HT-29 (cell line): ENCODE measurements at places on chromosomes 4 and X. TPM values are rescaled to one million over a fixed set of nuclear protein-coding genes. Genes with fewer than 3 reads are reported as not detected.

Gene VSIG1
- total RNA-seq: 0.26 TPM in 1 of 2 replicates, not detected in the other

Gene SNCA
- total RNA-seq: not detected in 2 replicates

Gene MAGEB2
- not detected in 2 replicates for total RNA-seq

Gene NPNT
- 25.7 and 35.4 TPM in 2 replicates for total RNA-seq

Gene DMRTC1
- not detected in 2 replicates for total RNA-seq

Gene ZBTB33
- total RNA-seq: 6.1 TPM in 2 replicates

Gene KLHL13
- total RNA-seq: 0.13 and 0.89 TPM in 2 replicates

DNA sequence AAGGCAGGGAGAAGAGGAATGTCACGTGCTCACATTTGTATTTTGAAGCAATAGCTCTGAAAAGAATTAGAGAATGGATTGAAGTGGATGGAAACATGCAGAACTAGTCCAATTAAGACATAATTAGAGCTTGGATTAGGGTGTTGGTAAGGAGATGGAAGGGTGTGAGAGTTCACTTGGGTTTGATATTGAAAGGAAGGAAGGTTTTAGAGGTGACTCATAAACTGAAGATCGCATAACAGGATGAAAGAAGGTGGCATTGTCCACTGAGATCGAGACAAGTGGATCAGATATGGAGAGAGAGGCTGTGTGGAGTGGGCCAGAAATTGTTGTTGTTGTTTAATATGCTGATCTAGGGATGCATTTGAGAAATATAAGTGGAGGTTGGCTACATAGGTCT lies 244.0 kb upstream of the SMIM31 start:
- DNase-seq: no peak

- no peak for DNase-seq
These were observed 162.8 kb downstream of the GABRB1 start for GRCh38 chr4:47194036-47194737.

GRCh38 chr4:37981844-37982720 lies 21.9 kb downstream of the PTTG2 start:
- peak; percentile 17 for DNase-seq

DNA sequence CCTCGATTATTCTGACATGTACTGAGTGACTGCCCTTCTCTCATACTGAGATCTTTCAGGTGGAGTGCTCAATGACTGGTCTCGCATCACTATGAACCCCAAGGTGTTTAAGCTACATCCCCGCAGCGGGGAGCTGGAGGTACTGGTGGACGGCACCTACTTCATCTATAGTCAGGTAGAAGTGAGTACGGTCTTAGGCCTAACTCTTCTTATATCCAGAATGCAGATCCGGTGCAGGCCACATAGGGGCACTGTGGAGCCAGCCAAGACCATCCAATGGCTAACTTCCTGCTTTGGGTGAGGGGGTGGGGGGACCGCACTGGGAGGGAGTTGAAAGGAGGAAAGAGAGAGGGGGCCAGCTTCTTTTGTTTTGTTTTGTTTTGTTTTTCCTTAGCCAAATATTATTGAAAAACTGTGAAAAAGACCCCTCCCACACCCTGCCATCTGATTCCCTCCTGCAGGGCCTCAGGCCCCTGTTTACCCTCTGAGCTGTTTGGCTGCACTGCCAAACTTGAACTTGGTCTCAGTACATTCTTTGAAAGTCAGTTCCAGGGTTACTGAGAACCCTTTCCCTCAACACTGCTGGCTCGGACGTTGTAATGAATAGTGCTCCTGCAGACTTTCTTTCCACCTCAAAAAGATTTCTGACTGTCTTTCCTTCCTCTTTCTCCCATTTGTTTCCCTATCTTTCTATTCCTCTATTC lies 16.2 kb downstream of the AWAT2 start:
- peak; percentile 27 for DNase-seq

DNA sequence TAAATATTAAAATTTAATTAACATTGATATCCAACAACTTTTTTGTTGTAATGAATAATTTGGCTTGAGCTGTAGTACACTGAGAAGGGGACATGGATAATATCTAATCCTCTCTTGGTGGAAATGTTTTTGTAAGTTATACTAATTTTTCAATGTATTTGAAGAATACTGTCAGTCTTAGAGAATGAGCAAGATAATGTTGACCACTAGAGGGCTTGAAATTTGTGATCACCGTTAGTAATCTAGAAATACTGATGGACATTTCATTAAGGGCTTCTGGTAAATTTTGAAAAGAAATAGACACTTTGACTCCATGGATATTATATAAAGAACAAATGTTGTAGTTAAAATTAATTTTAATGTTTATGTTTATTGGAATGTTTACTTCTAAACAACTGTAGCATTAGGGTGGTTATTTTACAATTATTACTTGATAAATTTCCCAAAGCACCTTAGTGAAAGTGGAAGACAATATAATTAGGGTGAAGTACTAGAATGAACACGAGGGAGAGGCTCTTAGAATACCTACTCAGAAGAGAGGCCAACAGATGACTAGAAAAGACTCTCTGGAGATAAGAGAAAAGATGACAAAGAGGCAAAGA lies 20.0 kb upstream of the CAMK2D start:
- DNase-seq: peak; percentile 57

DNA sequence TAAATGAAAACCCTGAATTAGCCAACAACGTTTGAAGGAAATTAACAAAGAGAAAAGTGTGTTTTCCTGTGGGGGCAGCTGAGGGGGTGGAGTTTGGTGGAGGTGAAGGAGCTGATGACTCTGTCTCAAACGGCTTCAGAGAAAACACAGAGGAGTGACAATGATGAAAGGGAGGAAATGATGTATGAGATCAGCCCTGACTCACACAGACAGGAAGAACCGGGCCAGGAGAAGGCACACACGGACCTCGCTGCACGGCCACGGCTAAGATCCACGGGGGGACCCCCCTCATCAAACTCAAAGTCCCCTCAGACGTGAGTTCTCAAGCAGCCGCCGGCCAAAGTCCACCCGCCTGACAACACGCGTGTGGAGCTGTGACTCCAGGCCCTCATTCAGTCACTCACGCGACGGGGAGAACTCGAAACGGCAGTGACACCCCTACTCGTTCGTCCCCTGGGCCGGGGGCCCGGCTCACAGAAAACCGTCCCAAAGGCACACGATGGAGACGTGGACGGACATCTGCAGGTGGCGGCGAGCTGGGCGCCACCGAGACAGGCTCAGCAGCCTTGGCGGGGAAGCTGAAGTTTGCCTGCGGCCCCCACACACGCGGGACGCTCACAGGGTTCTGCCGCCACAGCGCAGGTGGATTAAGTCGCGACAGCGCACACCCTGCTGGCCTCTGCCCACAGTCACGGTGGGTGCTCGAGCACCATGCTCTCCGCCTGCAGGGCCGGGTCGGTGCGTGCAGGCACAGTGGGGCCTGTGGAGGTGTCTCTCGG lies 28.8 kb downstream of the PPP2R3B start:
- DNase-seq: no peak

GRCh38 chrX:72573158-72573511 lies 492 bp upstream of the HDAC8 start:
- DNase-seq: no peak

DNA sequence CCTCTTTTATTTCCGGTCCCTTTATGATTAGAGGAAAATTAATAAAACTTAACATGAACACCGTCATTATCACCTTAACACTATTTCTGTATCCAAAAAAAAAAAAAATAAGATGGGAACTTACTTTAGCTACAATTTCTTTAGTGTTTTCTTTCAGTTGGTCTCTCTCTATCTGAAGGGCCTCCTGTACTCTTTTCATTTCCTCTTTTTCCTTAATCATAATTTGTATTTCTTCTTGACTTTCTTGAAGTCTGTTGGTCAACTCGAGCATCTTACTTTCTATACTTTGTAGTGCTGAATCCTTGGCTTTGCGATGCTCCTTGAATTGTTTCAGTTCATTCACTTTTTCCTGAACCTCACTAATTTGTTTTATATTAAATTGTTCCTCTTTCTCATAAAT lies 45.3 kb upstream of the BDH2 start:
- no peak for DNase-seq

GRCh38 chr4:125316791-125317524 lies 2.2 kb downstream of the FAT4 start:
- DNase-seq: no peak

- DNase-seq: no peak
These were observed 51.3 kb downstream of the FNIP2 start for GRCh38 chr4:158819942-158820786.

- no peak for DNase-seq
These were observed 288.4 kb upstream of the NRK start for GRCh38 chrX:105533951-105534350.

DNA sequence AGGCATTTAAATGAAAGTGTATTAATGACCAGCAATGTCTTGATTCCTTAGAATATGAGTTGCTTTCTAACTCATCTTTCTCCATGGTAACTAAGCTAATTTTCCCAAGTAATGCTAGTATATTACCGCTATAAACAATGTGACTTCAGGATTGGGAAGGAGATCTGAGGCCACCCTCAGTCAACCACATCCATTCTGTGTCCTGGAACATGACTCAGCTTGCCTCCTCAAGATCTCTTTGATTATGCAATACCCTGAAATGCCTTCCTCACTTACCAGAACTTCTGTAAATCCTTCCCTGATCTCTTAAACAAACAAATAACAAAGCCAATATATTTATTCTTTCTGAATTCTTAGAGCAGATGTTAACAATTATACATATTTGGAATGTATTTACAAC lies 1495.5 kb downstream of the PCDH18 start:
- no peak for DNase-seq

DNA sequence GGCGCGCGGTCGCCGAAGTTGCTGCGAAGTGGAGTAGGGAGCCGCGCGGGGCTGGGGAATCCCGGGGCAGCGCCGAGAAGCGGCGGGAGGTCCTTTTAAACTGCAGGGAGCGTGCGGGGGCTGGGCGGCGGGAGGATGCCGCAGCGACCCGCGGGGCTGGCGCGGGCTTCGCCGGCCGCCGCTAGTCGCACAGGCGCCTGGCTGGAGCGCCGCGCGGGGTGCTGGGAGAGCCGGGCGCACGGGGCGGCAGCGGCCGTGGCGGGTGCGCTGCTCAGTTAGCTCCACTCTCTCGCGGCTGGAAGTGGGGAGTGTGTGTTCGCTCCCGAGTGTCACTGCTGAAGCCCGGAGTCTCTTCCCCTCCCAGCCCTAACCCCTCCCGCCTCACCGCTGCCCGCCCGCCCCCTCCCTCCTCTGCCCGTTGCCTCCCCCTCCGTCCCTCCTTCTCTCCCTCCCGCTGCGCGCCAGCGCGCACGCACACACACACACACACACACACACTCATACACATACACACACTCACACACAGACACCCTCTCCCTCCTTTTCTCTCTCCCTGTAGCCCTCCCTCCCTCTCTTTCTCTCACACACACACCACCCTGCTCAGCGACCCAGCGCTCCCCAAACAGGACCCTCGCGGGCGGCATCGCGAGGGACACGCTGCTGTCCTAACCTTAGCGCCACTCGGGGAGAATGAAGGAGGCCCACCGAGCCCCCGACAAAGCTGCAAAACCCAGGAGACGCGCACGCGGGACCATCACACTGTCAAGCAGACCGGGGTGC lies at the start of gene NDNF:
Gene NDNF (minus strand): TSS at position 312 of the 780 bp plus-strand sequence. CDS start 26,698 bp downstream, outside the sequence.
- DNase-seq: peak; percentile 33

GRCh38 chr4:26242451-26242850 lies 78.4 kb upstream of the RBPJ start:
- no peak for DNase-seq

DNA sequence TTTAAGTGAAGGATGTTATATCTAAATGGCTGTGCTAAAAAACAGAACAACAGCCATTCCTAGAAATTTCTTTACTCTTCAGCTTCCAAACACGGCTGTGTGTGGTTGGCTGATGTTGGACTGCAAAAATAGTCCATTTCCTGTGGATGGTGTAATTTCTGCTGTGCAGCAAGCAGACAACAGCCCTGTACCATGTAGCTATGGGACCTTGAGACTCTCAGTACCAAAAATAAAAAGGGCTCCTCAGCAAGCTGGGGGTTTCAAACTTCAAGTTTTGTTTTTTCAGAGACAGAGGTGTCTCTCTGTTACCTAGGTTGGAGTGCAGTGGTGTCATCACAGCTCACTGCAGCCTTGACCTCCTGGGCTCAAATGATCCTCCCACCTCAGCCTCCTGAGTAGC lies 18.1 kb downstream of the CD40LG start:
- no peak for DNase-seq

- DNase-seq: peak; percentile 4
These were observed 106.5 kb downstream of the ATP11C start for GRCh38 chrX:139826065-139827044.

DNA sequence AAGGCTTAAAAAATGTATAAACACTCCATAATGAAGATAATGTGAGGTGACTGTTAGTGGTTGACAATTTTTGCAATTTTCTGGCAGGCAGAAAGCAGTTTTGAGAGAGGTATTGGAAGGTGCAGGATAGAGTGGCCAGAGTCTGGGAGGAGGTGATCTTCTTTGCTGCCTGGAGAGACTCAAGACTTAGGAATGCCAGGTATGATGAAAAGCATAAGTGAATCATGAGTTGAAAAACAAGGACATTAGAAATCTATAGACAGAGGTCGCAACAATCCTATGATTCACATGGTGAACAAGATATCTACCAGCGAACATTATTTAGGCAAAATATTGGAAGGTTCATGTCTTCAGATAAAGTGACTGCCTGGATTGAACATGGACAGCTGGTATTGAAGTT lies 118.5 kb downstream of the CFAP299 start:
- peak; percentile 31 for DNase-seq

DNA sequence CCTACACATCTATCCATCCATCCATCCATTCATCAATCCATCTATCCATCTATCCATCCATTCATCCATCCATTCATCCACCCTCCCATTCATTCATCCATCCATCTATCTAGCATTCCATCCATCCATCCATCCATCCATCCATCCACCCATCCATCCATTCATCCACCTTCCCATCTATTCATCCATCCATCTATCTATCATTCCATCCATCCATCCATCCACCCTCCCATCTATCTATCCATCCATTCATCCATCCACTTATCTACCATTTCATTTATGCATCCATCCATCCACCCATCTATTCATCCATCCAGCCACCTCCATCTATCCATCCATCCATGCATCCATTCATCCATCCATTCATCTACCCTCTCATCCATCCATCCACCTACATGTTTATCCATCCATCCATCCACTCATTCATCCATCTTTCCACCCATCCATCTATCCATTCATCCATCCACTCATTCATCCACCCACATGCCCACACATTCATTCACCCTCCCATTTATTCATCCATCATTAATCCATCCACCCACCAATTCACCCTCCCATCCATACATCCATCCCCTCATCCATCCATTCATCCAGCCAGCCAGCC lies 258.5 kb downstream of the CRLF2 start:
- DNase-seq: no peak

DNA sequence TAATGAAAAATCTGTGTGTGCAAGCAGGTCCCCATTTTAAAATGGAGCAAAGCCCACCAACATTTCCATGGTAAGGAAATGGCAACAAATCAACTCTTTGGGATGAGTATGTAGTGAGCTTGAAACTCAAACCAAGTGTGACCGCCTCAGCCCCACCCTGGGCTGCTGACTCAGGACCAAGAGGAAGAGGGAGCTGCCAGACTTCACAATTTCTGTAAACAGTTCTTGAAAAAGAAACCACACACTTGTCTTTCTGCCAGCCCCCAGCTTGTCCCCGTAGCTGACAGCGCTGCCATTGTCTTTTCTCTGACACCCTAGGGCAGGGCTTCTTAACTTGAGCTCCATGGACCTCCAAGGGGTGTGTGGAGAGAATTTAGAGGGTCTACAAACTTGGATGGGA lies 10.3 kb downstream of the RTL5 start:
- DNase-seq: no peak
